IMR-90 (cell line): ENCODE measurements at places on chromosomes 6 and 20.

DNA sequence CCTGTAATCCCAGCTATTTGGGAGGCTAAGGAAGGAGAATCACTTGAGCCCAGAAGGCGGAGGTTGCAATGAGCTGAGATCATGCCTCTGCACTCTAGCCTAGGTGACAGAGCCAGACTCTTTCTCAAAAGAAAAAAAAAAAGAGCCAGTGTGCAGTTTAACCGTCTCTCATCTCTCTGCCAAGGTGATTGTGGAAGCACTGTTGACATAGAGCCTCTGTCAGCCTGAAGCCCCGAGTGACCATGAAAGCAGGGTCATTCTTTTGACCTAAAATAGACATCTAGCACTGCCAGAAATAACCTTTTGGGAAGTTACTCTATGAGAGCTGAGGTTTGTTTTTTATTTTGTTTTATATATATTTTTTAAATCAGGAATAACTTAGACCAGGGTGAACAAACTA, 7.4 kb downstream of the DEFB127 start:
- DNase-seq: no peak

- DNase-seq: peak; percentile 48
Observed at GRCh38 chr6:128516514-128516898, 3.9 kb downstream of the PTPRK start.

GRCh38 chr6:111533087-111533784, 50.2 kb upstream of the REV3L start:
- DNase-seq: no peak

DNA sequence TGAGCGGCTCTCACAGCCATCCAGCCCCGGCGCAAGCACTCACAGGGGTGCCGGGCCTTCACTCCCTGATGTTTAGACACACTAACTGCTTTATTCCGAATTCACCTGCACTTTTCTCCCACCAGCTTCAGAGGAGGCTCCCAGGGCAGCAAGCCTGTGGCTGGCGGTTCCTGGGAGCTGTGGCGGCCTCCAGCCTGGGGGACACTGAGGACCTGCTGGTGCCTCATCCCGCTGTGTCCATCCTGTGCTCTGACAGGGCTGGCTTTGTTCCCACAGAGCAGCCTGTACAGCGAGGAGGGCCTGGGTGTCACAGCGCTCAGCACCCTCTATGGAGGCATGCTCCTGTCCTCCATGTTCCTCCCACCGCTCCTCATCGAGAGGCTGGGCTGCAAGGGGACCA, 3.1 kb downstream of the UNC93A start:
- DNase-seq: no peak

DNA sequence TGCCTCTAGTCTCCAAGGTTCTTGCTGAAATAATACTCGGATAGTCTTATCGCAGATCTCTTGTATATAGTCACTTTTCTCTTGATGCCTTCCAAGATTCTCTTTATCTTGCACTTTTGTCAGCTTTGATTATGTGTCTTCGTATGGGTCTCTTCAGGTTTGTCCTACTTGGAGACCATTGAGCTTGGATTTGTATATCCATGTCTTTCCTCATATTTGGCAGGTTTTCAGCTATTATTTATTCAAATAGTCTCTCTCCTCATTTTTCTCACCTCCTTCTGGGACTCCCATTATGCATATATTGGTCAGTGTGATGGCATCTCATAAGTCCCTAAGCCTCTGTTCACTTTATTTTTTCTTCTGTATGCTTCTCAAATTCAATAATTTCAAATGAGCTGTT, 23.0 kb downstream of the ECI2 start:
- no peak for DNase-seq

GRCh38 chr6:101396548-101397173, 3.2 kb downstream of the GRIK2 start:
- DNase-seq: peak; percentile 64

GRCh38 chr6:88167352-88167937, 1.3 kb upstream of the CNR1 start:
- DNase-seq: no peak

DNA sequence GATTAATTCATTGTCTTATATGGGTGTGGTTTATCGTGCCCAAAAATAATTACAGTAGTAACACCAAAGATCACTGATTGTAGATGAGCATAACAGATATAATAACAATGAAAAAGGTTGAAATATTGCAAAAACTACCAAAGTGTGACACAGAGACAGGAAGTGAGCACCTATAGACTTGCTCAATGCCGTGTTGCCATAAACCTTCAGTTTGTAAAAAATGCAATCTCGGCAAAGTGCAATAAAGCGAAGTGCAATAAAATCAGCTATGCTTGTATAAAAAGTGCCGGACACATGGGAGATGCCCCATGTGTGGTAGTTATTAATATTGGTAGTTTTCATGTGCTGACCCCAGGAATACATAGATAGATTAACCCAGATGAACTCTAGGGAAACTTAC, 192.6 kb downstream of the NRN1 start:
- DNase-seq: no peak

- DNase-seq: no peak
Observed at GRCh38 chr6:142878407-142878806, 66.6 kb downstream of the HIVEP2 start.

GRCh38 chr6:141470810-141471209, 661.9 kb upstream of the GJE1 start:
- no peak for DNase-seq

DNA sequence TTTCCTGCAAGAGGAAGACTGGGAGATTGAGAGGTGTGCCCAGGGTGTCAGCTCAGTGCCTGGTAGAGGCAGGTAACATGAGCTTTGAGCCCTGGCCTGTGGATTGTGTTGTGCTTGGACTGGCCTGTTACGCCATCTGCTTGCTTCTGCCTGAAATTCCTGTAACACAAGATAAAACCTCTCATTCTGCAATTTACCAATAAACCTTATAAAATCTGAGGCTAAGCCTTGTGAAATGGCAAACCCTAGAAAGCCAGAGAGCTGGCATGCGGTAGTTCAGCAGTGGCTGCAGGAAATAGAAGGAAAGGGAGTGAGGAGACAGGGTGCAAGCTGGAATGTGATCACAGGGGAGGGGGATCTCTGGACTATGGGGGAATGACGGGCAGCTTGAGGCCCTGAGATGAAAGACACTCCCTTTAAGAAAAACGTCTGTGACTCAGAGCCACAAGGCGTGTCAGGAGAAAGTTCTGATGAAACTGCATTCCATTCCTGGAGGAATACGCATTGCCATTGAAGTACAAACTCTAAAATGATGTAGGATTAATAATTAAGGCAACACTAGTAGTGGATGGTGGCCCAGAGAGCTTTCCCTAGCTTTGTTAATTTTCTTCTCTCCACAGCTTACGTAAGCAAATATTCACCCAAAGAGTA, 26.3 kb upstream of the TFAP2A start:
- DNase-seq: peak; percentile 87

DNA sequence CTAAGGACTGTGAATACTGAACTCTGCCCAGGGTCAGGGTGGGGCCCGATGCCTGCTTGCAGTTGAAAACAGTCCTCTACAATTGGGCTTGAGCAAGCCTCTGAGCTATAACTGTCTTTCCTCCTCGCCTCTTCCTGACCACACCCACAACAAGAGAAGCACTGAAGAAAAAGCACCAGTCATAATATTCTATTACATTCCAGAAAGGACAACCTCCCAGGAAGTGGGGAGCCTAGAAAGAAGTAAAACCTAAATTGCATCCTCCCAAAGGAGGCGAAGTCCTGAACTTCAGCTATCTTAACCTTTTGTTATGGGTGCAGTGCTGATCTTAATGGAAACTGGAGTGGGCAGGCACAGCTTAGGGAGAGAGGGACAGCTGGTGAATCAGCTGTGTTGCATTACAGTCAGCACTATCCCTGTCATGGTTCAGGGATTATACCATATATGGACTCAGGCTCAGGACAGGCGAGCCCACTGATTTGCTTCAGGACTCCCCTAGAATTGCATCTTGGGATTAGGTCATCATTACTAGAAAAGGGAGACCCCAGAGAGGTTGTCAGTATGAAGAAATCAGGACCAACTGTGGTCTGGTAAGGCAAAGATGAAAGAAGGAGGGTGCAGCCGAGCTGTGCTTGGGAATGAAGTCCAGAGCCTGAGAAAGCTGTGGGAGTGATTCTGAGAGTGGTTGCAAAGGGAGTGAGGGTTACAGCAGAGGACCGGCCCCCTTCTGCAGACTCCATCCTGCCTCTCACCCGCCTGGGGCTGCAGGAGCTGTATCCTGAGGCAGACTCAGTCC, 18.3 kb upstream of the TRAM2 start:
- DNase-seq: peak; percentile 94

- DNase-seq: no peak
Observed at GRCh38 chr6:160781298-160781697, 79.3 kb downstream of the PLG start.

GRCh38 chr6:14706378-14706929, 539.4 kb upstream of the JARID2 start:
- peak; percentile 100 for DNase-seq

GRCh38 chr6:90222724-90223198, 73.9 kb downstream of the BACH2 start:
- peak; percentile 65 for DNase-seq

GRCh38 chr6:47057830-47058540, 15.9 kb upstream of the ADGRF1 start:
- DNase-seq: no peak

DNA sequence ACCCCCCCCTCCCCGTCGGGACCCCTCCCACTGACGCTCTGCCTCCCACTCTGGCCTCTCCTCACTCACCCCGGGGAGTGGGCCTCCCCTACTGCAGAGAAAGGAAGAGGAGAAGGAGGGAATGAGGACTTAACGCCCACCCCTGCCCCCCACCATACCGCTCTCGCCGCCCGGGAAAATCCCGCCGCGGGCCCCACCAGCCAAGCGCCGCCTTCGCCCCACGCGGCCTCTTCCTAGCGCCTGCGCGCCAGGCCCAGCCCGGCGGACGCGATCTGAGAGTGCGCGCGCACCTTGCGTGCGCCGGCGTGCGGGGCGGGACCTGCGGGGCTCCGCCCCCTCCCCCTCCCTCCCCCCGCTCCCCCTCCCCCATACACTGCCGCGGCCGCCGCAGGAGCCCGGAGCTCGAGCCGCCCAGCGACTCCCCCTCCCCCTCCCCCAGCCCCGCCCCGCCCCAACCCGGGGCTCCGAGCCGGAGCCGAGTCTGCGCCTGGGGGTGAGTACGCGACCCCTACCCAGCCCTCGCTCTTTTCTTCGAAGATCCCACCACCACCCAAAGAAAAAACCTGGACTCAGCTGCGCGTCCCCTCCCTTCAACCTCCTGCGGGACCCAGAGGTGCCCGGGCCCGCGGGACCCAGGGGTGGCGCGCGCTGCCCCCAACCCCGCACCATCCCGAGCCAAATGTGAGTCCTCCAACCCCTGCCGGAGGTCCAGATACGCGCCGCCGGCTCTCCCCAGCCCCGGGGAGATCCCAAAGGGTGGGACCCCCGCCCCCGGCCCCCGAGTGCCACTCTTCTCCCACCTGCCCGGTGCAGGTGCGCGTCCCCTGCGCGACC, at the start of the genes MRPL14 and TMEM63B:
TSS of gene MRPL14 (minus strand) at position 267 of the 834 bp plus-strand sequence. CDS start 10,841 bp downstream, outside the sequence.
TSS of gene TMEM63B (plus strand) at position 369 of the 834 bp plus-strand sequence. CDS start 7,031 bp downstream, outside the sequence.
- peak; percentile 88 for DNase-seq

- DNase-seq: no peak
Observed at GRCh38 chr6:88494401-88495140, 328.4 kb upstream of the CNR1 start.

- peak; percentile 33 for DNase-seq
Observed at GRCh38 chr6:109791301-109791700, 100.2 kb downstream of the FIG4 start.

DNA sequence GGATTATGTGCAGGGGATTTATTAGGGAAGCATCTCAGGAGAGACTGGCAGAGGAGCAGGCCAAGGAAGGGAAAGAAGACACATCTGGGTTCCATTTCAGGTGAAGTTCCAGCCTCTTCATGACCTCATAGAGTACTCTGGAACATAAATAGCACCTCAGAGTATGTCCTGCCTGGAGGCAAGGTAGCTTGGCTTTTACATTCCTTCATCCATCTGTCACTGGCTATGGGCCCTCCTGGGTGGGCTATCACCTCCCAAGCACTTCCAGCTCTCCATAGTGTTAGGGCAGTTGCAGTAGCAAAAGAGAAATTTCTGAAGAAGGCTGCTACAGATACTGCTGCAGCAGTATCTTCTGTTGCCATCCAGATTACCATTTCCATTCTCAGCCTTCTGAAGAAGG, 116.0 kb downstream of the PLCB1 start:
- no peak for DNase-seq

- DNase-seq: no peak
Observed at GRCh38 chr20:13581451-13581850, 57.3 kb downstream of the TASP1 start.

DNA sequence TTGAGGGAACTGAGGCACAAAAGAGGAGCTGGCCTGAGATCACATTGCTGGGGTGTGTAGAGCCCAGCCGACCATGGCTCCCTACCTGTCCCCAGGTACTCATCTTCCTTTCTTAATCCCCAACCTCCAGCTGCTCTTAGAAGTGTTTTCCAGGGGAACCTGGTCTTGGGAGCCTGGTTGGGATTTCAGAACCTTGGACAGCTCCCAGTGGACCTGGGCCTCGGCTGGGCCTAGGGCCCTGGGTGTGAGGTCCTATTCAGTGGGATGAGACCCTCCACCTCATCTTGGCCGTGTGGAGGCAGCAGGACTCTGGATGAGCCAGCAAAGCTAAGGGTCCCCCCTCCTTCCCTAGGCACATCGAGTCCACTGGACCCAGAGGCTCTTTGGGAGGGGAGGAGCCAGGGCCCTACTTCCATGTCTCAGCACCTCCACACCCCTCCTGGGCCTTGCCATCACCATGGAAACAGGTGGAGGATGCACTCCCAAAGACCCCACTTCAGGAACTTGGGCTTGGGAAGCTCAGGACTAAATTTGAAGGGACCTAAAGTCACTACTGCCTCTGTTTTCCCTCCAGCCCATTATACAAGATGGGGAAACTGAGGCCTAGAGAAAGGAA, 38.5 kb downstream of the DLGAP4 start:
- peak; percentile 42 for DNase-seq

DNA sequence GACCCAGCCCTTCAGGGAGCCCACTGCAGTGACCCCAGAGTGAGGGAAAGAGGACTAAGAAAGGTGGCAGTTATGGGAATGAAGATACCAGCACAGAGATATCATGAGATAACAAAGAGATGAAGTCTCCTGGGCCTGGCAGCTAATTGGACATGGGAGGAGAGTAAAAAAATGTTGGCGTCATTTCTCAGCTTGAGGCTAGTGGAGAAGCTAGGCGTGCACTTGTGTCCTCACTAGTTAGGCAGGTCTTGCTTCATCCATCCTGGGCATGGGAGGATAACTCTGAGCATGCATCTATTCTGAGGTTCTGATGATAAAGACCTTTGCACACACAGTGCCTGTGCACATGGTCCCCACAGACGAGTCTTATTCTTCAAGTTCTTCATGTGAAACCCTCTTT, 4.1 kb upstream of the GFOD1 start:
- DNase-seq: no peak
